ENCODE measurements at places on chromosomes 16 and 17.

DNA sequence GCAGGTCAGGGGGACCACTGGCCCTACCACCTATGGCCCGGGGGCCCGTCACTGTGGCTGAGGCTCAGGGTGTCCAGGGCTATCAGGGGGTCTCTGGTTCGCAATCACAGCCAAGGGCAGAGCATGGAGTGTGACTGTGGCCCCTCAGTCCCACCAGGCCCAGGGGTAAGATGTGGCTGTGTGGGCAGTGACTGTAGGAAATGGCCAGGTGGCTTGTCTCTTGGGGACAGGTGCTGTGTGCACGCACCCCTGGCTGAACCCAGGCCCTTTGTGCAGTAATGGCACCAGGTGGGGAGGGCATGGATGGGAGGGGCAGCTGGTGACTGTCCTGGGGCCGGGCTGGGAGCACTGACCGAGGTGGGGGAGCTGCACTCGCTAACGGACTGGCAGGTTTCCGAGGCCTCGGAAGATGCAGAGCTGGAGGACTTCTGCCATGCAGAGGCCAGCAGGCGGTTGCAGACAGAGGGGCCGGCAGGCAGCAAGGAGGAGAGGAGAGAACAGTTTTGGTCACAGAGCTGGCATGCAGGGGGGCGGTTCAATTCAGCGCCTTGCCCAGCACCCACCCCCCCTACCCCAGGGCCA lies 18.8 kb downstream of the IL34 start:
- no peak for DNase-seq

DNA sequence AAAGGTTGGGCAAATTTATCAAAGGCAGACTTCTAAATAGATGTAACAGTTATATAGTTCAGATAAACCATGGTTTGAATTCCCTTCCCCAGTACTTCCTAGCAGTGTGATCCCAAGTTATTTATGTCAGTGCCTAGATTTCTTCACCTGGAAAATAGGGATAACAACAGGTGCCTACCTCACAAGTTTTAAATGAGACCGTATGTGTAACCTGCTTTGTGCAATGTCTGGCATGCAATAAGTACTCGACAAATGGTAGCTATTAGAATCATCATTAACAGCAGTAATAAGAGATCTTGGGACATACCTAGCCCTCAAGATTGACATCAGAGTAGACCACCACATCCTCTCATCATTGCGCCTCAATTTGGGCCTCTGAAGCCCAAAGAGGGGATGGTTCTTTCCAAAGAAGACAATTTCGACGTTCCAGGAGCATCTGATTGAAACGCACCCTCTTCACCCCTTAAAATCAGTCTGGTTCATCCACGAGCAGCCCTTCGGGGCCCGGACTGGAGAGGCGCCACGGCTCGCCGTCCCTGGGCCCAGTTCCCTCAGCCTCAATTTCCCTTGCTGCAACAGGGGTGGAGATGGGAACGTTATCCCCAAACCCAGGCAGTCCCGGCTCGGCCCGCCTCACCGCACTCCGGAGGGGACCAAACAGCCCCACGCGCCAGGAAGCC lies 541 bp downstream of the ACACA start:
- DNase-seq, result no peak

DNA sequence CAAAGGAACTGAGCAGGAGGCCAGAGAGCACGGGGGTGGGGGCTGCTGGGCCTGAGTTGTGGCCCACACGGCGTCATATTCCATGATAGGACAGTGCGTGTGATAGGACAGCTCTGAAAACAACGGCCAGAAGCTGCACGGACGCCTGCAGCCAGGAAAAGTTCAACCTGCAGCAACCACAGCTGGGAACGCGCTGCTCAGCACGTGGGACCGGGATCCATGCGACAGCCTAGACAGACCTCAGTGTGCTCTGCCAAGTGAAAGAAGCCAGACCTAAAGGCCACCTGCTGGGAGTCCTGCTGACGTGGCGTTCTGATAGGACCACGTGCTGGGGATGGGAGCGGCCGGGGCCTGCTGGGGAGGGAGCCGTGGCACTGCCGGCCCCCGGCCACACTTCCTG lies 21.6 kb downstream of the CTU2 start:
- DNase-seq, result no peak

DNA sequence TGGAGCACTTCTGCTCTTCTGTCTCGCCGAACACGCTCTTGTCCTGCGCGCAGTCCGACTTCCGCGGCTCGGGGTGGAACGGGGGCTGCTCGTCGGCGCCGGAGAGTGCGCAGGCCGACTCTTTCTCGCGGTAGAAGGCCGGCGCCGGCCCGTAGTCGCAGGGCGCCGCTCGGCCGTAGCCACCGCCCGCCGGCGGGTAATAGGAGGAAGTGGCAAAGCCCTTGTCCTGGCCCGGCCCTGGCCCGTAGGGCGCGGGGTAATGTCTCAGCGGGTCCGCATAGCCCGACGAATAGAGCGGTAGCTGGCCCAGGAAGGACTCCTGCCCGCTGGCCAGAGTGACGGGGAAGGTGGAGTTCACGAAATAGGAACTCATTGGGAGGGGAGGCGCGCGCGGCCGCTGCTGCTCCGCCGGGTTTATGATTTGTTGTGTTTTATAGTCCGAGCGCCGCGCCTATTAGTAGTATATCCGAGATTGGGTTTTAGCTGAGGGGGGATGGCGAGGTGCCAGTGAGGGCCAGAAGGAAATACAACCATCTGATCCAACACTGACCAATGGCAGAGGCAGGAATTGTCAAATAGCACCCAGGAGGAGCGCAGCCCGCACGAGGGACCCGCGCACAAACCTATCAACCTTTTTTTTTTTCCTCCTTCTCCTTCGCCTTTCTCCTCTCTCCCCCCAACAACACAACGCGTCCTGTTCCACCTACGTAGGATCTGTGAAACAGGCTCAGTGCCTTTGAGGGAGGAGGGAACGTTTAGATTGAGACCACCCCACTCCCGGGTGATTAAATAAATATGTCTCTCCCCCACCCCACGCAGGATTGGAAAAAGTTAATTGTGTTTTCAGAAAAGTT lies 4.4 kb upstream of the HOXB5 start:
- DNase-seq, result no peak

GRCh38 chr17:76901542-76902197 lies 33.5 kb downstream of the MGAT5B start:
- no peak for DNase-seq

DNA sequence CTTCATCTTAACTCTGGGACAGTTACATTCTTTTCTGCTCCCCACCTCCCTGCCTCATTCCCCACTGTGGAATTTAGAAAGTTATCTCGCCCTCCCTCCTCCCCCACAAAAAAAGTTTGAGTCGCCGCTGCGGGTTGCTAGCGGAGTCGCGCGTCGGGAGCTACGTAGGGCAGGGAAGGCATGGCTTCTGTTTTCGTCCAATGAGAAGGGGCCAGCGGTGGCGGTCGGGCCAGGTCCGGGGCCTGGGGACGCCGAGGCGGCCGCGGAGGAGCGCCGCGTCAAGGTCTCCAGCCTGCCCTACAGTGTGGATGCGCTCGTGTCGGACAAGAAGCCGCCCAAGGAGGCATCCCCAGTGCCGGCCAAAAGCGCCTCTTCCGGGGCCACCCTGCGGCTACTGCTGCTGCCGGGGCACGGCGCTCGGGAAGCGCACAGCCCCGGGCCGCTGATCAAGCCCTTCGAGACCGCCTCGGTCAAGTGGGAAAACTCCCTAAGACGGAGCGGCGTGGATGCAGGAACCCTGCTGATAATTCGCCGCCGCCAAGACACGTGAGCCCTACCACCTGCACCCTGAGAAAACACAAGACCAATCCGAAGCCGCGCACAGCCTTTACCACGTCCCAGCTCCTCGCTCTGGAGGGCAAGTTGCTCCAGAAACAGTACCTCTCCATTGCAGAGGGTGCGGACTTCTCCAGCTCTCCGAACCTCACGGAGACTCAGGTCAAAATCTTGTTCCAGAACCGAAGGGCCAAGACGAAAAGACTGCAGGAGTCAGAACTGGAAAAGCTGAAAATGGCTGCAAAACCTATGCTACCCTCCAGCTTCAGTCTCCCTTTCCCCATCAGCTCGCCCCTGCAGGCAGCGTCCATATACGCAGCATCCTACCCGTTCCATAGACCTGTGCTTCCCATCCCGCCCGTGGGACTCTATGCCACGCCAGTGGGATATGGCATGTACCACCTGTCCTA lies 8.9 kb downstream of the OR4D1 start:
- DNase-seq, result no peak

- no peak for DNase-seq
Observed at GRCh38 chr16:58815181-58815888, 81.2 kb upstream of the GOT2 start.

- no peak for DNase-seq
Observed at GRCh38 chr17:79626156-79626890, 15.5 kb upstream of the RBFOX3 start.

DNA sequence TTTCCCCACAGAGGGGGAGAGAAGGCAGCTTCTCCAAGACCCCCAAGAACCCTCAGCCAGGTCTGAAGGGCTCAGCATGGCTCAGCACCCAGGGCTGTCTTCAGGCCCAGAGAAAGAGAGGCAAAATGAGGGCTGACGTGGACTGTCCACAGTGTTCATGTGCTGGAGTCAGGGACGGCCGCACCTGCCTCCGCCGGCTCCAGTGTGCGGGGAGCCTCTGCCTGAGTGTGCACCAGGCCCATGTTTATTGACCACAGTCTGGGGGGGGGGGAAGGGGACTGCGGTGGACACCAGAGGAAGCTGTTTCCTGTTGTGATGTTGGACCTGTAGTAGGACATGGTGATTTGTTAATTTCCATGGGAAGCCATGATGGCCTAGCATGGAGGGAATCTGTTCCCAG lies 6.9 kb downstream of the MRM1 start:
- DNase-seq, result no peak

GRCh38 chr16:54538276-54538675 lies 251.7 kb upstream of the IRX3 start:
- DNase-seq, result no peak
